ENCODE measurements at places on chromosomes 7 and 10.

DNA sequence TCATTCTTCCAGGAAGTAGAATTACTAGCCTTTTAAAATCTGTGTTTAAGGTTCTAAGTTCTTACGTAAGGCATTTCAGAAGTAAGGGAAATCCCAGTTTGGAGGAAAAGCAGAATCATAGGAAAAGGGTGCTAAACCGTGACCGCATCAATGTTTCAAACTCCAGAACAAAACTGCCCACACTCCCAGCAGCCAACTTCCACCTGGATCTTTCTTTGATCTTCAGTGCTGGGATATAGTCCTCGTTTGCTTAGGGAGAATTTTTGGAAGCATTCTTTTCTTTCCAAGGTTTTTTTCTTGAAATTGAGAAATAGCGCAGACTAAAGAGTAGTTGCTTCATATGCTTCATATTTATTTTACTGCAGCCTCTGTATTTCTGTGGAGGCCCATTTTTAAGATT lies 8.9 kb downstream of the PROSER2 start:
- no peak for DNase-seq

- no peak for DNase-seq
Observed at GRCh38 chr10:44385026-44385695, at the start of gene CXCL12. CXCL12 (minus strand) TSS chr10:44385097; CDS start chr10:44385005, 92 bp downstream.

- no peak for DNase-seq
Observed at GRCh38 chr10:89670926-89671325, 25.9 kb upstream of the PANK1 start.

DNA sequence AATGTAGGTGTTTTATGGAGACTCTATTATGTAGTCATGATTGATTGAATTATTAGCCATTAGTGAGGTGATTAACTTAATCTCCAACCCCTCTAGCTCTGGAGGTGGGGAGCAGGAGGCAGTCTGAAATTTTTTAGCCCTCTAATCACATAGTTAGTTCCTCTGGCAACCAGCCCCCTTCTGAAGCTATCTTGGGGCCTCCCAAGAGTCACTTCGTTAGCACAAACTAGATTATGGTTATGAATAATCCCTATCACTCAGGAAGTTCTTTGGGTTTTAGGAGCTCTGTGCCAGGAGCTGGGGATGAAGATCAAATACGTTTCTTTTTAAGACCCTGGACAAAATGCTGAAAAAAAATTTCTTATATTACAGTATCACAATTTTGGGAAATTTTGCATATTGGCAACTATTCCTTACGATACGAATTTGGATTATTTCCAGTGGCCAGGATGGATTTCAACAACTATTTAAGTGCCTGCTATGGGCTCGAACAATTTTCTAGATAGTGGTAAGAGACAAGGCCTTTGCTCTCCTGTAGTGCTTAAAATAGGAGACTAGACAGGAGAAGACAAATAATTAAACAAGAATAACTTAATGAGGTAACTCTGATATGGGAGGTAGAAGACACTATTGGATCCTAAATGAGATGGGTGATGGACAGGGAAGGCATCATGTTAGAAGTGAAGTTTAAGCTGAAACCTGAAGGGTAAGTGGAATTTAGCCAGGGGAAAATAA lies 52.9 kb downstream of the BTAF1 start:
- no peak for DNase-seq

- no peak for DNase-seq
Observed at GRCh38 chr7:26652401-26653100, 211.8 kb downstream of the SKAP2 start.

DNA sequence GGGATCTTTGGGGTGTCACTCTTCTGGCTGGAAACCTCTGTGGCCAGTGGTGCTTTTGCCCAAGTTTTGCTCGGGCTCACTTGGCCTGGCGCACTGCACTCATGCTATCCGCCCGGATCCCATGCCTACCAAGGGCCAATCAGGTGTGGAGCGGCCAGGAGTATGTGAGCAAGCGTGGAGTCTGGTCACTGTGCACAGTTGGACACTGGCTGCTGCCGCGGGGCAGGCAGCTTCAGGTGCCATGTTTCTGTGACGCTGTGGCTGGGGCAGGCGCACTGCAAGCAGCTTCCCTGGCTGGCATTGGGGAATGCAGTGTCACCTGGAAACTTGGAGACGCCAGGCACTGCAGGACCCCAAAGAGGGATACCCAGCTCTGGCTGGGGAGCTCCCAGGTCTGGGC lies 45.3 kb downstream of the NEUROG3 start:
- DNase-seq, result no peak

GRCh38 chr7:47283497-47284131 lies 298.3 kb downstream of the TNS3 start:
- no peak for DNase-seq

DNA sequence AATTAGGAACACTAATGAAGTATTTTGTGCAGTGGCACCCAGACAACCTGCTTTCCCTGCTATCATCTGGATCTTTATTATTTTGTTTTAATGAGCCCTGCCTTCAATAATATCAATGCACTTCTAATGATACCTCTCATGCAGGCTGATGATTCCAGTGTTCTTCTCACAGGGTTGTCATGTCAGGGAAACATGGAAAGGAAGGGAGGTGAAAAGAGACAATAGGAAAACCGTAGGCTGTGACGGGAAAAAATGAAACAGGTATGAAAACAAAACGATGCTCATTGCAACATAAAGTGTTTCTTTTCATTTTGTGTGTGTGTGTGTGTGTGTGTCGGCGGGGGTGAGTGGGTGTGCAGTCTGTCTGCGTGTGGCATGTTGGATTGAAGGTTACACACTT lies 102.6 kb upstream of the CTBP2 start:
- no peak for DNase-seq

GRCh38 chr7:149586646-149587645 lies 89.3 kb upstream of the ZNF746 start:
- DNase-seq, result no peak

GRCh38 chr10:74650613-74651012 lies 175.8 kb upstream of the KAT6B start:
- DNase-seq, result no peak

- DNase-seq, result no peak
Observed at GRCh38 chr10:131838966-131839742, 61.7 kb upstream of the PPP2R2D start.

DNA sequence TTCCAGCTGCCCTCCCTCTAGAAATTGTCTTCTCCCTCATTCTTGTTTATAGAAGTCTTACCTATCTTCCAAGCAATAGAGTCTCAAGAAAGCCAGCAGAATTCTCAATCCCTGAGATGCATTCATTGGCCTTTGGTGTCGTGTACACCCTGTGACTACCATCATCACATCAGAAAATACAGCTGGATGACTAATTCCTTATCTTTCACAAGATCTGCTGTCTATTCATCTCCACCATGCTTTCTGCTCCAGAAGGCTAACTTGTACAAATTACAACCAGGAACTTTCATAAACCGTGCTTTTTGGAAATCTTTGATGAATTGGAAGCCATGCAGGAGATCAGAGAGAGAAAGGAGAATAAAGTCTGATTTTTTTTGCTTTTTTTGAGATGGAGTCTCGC lies 1062.9 kb upstream of the GHITM start:
- DNase-seq, result no peak

DNA sequence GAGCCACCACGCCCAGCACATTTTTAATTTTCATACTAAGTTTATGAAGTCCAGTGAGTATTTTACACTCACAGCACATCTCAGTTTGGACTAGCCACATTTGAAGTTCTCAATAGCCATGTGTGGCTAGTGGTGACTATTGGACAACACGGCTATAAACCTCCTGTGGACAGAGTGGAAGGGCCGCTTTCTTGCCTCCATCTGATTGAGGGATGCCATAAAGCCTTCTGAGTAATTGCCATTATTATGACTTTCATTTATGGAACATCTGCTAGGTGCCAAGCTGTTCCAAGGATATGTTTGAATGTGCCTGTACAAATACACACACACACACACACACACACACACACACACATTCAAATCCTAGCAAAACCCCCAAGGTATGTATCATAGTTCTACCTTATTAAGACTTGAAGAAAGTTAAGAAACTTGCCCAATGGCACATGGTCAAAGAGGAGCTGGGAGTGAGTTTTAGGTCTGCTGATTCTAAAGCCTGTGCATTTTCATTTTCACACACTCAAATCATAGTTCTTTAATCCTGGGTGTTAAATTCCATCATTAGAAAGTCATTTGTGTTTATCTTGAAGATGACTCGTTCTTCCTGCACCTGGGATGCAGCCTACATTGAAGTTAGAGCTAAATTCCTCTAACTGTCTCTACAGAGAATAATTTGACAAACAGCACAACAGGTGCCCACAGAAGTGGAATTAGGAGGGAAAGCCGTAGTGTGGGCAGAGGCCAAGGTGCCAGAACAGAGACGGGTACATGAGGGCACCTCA lies 143.3 kb downstream of the PKD1L1 start:
- DNase-seq, result no peak

DNA sequence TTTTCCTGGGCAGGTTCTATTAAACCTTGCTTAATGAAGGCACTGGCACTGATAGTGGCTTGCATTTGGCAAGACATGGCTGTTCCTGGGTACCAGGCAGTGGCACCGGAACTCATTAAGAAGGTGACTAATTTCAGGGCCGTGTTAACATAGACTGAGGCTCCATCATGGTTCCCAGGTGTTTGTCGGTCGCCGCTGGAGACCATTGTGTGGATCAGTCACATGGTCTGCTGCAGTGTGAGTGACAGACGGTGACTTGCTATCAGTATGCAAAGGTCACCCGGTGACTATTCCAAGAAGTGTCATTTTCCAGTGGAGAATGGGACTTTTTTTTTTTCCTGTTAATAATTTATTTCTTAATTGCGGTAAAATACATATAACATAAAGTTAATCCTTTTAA lies 106.3 kb downstream of the INSYN2A start:
- DNase-seq, result no peak
